ENCODE measurements at places on chromosomes 12 and 14.

GRCh38 chr14:80494769-80495168 lies 283.5 kb upstream of the DIO2 start:
- no peak for DNase-seq

DNA sequence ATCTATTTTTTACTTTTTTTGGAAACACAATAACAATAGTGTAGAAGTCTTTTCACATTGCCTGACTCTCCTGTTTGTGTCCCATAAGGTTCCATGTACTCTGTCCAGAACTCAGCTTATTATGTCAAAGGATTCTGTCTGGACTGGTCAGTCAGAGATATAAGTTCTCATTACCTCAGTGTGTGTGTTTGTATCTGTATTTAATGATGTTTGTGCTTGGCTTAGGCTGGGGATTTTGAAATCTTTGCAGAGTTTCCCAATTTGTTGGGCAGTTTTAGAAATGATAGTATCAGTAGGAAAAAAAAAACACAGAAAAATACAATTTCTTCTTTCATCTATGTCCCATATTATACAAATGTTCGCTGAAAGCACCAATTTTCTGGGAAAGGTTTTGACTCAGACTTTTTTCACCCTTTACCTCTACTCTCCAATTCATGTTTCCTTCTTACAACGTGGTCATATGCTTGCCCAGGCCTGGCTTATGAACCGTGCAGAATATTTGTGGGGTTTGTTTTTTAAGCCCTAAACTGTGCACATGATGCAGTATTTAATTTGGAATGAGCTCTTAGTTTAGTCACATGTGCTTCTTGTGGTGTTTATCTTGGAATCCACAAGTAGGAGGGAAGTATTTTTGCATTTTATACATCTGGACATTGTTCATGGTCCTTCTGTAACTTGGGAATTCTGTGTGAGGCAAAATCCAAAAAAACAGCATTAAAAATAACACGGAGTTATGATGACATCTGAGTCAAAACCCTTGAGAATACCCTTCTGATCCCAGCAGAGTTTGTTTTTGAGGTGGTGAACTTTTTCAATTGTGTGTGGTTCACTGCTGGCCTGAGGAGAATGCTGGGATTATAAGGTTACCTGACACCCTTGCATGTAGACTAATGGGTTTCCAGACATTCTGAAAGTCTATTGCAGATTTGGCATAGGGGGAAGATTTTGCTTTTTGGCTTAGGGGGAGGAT lies 121.2 kb downstream of the RAD51B start:
- no peak for DNase-seq

- peak; percentile 67 for DNase-seq
Observed at GRCh38 chr14:55103005-55103640, 25.9 kb upstream of the LGALS3 start.

- no peak for DNase-seq
Observed at GRCh38 chr14:98503086-98503815, 768.7 kb downstream of the BCL11B start.

DNA sequence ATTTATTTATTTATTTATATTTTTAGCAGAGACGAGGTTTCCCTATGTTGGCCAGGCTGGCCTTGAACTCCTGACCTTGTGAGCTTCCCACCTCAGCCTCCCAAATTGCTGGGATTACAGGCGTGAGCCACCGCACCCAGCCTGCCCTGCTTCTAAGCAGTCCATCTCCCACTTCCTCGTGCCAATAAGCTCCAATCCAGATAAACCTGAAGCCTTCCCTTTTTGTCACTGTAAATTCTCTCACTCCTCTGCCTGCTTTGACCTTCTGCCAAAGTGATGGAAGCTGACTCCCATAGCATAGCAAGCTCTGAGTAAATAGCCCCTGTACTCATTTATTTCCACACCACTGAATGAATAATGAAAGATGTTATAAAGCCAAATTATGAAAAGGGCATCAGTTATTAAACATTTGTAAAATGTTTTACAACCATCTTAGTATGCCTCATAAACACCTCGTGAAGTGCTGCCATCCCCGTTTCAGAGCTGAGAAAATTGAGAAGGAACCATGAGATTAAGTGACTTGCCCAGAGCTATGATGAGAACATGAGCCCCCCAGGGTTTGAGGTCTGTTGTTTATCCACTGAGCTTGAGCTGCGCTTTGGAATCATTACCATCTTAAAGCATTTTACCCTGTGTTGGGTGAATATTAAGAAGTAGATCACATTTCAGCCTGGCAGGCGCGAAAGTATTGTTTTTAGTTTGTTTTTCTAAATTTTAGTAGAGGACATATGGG lies 30.4 kb downstream of the MANSC1 start:
- no peak for DNase-seq

DNA sequence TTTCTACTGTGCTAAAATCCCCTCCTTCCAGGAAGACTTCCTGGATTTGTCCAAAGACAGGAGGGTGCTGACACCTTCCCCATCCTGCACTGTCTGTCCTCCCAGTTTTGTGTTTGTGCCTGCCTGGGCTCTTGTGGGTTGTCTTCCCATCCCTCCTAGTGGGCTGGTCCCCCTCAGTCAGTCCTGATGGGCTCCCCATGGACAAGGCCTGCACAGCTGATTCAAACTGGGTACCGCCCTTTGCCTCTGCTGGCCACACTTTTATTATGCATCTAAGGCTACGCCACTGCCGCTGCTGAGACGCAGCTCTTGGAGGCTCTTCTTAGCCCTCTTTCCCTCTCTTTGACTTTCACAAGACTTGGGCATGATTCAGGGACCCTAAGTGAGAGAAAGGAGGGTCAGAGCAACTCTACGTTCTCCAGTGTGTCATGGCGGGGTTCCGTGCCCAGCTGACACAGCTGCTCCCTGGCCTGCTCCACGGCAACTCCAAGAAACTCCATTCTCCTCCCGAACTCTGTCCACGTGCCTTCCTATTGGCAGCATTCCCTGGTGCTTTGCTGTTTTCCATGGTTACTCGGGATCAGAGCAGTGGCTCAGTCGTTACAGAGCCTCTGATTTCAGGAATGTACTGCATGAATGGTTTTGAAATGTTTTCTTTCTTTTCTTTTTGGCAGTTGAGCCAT lies 3.8 kb upstream of the KRT85 start:
- no peak for DNase-seq

GRCh38 chr14:86780876-86781510 lies 1212.0 kb downstream of the GALC start:
- DNase-seq = no peak

DNA sequence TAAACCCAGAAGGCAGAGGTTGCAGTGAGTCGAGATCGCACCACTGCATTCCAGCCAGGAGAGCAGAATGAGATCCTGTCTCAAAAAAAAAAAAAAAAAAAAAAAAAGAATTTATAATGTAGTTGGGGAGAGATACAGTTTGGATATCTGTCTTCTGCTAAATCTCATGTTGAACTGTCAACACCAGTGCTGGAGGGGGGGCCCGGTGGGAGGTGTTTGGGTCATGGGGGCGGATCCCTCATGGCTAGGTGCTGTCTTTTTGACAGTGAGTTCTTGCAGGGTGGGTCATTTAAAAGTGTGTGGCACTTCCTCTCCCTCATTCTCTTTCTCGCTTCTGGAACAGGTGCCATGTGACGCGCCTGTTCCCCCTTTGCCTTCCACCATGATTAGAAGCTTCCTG lies 32.8 kb downstream of the CLIP1 start:
- no peak for DNase-seq

- DNase-seq = no peak
Observed at GRCh38 chr12:104155711-104156555, 17.9 kb upstream of the NFYB start.

- DNase-seq = no peak
Observed at GRCh38 chr12:127223731-127224130, 1043.2 kb upstream of the TMEM132C start.

DNA sequence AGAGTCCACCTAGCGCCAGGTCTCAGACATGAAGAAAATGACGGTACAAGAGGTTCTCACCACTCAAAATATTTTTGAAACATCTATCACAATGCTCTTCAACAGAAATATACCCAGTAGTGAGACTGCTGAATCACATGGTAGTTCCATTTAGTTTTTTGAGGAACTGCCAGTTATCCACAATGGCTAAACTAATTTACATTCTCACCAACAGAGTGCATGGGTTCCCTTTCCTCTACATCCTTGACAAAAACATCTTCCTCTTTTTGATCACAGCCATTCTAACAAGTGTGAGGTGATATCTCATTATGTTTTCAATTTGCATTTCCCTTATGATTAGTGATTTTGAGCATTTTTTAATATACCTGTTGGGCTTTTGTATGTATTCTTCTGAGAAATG lies 5.7 kb upstream of the GPR65 start:
- DNase-seq = no peak

DNA sequence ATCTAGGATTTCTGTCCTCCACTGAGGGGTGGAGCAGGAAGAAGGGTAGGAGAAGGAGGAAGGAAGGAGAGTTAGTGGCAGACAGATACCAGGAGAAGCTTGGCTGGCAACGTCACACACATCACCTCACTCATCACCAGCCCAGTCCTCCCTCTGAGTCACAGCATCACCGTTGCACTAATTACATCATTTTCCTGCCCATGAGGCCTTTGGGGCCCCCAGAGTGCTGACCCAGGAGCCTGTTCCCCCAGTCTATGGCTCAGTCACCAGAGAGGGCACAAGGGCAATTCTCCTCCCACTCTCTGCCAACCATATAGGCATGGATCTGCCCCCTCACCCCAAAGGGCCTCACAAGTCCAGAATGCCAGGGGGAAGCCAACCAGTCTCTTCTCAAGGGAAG lies 4.6 kb downstream of the RND1 start:
- DNase-seq = no peak

- DNase-seq = no peak
Observed at GRCh38 chr12:132033627-132034026, 83.9 kb downstream of the EP400 start.

- DNase-seq = no peak
Observed at GRCh38 chr14:55153951-55154350, 24.9 kb downstream of the LGALS3 start.

- no peak for DNase-seq
Observed at GRCh38 chr14:101313268-101313667, 248.0 kb upstream of the DIO3 start.

DNA sequence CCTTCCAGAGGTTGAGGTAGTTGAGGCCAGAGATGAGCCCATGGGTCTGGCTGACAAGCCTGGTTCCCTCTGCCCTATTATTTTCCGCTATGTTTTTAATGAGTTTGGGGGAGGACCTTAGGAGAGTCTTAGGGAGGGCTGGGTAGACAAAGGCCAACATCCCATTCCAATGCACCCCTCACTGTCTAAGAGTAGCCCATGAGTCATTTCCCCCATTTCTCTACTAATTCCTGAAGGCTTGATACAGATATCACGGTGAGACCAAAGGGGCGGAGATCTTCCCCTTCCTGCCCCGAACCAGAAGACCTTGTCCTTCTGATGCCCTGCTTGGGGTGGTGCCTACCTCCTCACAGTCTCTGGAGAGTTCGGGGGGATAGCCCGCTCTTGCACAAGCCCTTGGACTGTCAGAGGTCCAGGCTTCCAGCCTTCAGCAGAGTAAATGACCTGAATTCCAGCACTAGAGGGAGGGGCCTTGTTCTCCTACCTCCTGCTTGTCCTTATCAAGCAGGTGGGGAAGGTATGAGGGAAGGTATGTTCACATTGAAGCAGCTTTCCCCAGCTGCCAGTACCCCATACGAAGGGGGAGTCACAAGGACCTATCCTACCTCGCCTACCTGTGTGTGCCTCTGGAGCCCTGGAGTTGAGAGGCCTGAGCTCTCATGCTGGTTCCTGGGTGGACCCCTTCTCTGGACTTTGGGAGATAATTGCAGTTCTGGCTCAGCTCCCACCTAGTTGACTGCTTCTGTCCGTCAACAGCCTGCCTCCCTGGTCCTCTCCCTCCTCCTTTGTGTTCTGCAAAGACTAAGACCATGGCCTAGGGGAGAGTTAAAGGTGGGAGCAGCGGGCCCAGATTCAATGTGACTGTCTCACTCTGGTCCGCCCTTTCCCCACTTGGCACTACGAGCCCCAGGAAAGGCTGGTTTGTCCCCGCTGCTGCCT lies 3.7 kb downstream of the PSMB11 start:
- DNase-seq = no peak

- no peak for DNase-seq
Observed at GRCh38 chr12:39490500-39491282, 47.8 kb upstream of the KIF21A start.

- no peak for DNase-seq
Observed at GRCh38 chr14:99586054-99586760, 17.8 kb downstream of the CCDC85C start.

DNA sequence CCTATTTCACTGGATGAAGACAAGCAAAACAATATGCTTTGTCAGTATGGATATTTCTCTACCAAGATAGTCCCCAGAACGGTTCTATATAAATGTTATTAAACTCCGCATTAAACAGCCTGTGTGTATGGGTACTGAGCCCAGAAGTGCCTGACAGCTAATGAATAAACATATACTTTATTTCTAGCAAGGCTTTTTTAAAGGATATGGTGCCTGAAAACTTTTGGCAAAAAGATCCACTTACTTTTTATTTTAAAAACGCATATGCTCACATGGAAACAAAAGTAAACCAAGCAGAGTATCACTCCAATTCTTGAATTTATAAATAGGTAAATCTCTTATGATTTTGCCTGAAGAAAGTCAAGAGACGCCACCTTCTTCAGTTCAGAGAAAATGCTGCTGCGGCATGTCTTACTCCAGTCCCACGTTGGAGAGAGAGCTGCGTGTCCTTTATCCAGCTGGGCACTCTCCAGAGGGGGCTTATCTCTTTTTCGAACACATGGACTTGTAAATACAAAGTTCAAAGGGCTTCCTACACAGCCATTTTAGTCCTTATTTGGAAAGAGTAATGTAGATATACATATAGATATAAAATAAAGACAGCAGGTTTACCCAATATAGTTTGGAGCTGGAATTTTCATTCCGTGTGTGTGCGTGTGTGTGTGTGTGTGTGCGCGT lies 264.2 kb downstream of the ADAMTS20 start:
- no peak for DNase-seq

DNA sequence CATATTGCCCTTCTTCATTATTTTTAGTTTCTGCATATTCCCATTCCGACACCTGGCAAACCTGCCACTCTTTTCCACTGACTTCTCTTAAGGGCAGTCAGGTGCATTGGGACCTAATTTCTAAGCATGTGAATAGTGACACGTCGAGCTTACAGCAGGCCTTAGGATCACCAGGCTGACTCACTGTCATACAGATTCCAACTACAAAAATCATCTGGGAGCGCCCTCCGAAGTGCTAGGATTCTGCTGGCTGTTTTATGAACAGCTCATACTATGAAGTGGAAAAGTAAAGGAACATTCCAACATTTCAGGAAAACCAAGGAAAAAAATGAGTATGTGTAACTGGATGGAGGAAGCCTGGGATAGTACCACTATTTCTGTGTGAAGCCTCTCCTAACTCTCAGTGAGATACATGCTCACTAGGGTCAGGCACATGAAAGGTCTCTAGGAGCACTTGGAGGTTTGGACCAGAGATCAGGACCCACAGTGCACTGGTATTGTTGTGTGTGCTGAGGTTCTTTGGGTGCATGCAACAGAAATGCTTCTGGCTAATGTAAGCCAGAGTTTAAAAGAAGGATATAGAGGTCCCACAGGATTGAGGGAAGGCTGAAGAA lies 257.4 kb downstream of the ZFP36L1 start:
- DNase-seq = no peak

- DNase-seq = no peak
Observed at GRCh38 chr14:22149058-22149457, 440.0 kb downstream of the DAD1 start.

- DNase-seq = no peak
Observed at GRCh38 chr14:34710006-34710405, 4.4 kb downstream of the CFL2 start.
